ENCODE measurements at places on chromosomes 12 and 14.

DNA sequence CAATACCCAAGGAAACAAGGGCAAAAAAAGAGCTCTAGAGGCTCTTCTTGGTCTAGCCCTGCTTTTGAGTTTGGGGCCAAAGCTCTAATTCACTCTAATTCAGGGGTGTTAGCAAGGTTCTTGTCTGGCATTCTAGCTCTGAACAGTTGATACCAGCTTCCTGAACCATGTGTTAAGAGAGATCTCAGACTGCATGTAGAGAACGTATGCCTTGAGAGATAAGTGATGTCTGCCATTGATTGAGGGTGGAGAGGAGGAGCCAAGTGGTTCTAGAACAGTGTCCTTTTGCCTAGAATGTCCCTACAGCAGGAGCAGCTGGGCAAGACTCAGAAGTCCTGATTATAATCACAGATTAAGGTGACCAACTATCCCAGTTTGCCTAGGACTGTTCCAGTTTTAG, 18.2 kb upstream of the POC1B start:
- DNase-seq = no peak

DNA sequence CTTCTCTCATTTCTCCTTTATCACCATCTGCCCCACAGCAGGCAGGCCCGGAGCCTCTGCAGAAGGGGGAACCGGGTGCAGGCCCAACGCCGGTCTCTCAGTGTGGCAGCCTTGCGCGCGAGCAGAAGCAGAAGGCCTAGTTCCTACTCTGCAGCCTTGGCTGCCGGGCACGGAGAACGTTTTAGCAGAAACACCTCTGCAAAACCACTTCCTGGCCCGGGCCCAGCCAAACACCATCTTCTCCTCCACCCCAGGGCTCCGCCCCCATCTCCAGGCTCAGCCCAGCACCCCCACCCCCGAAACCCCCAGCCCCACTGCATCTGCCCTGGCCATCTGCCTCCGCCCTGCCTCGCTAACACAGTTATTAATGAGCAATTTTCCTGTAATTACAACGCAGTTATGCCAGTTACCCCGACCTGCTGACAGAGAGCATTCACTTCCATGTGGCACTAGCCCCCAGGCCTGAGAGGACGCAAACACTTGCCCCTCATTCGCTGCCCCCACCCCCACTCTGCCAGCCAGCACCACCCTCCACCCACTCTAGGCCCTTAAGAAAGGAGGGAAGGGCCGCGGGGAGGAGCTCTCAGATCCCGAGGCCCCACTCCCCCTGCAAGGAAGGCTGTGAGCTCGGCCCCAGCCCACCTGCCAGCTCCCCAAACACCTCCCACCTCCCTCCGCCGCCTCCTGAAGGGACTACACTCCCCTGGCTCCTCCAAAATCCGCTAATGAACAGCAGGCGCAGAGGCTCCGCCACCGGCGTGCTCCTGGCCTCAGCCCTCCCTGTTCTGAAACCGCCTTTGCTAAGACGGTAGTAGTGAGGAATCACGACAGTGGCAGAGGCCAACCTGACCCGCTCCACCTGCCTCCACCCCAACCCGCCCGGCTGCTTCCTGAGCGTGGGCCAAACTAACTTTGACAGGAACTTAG, 44.7 kb upstream of the FBRSL1 start:
- peak; percentile 61 for DNase-seq

DNA sequence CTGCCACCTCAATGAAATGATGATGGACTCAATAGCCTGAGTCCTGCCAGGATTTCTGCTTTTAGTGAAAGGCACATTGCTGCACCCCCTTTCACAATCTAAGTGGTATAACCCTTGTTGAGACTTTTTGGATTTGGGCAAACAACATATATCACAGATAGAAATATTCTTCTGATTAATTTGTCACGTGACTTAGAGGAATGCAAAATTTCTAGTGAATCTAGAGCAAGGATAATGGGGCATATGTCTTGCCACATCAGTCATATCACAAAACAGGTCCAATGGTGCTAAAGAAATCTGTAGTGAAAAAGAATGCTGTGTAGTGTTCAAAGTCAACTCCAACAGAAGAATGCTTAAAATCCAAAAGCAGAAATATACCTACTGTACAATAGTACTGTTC, 1386.3 kb downstream of the LRFN5 start:
- no peak for DNase-seq

DNA sequence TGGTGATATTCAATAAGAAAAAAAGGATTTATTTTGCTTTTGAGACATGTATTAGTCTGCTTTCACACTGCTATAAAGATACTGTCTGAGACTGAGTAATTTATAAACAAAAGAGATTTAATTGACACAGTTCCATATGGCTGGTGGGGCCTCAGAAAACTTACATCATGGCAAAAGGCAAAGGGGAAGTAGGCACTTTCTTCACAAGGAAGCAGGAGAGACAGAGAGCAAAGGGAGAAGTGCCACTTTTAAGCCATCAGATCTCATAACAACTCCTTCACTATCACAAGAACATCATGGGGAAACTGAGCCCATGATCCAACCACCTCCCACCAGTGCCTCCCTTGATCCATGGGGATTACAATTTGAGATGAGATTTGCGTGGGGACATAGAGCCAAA, 43.9 kb downstream of the BHLHE41 start:
- DNase-seq = no peak

DNA sequence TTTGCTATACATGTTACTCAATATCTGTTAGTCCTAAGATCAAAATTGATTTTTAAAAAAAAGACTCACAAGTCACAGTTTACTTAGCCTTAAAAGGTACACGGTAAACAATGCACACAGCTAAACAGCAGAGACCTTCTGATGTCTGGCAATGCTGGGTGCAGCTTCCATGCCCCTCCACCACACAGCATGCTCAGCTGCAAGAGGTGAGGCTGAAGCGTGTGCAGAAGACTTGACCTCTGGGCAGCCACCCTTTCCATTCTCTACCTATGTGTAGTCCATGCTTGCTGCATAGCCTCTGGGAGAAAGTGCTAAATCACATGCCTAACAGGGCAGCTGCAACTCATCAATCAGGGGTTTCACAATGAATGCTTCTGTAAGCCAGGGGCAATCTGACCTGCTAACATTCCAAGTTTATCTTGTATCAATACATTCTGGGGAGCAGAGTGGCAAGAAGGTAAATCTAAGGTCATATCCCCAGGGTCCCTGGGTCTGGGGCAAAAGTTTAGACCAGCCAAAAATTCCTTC, 44.5 kb upstream of the AMN1 start:
- DNase-seq = no peak

DNA sequence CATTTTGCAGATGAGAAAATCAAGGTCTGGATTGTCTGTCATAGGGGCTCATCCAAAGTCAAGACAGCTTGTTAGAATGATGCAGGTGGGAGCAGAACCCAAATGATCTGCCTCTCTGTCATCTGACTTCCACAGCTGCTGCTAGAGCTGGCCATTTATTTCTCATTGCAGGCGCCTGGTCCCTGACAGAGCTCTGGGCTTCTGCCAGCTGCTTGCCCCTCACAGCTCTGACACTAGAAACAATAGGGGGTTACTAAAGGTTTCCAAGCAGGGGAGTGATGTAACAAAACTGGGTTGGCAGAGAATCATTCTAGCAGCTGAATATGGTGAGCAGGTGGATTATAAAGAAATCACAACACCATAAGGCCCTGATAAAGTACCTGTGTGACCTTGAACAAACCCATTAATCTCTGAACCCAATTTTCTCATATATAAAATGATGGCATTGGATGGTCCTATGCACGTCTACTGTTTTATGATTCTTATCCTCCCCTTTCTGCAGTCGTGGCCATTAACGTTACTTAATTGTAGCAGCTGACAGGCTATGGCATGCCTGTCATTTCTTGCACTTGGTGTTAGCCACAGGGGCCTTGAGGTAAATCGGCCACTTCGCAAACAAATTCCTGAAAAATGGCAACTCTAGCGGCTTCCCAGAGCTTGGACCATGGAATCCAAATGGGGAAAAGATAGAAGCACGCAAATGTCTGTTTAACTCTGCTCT, 134.6 kb downstream of the RMST start:
- DNase-seq = peak; percentile 91

- peak; percentile 2 for DNase-seq
These were observed 518.7 kb downstream of the TMEM121 start for GRCh38 chr14:106044949-106045596.

DNA sequence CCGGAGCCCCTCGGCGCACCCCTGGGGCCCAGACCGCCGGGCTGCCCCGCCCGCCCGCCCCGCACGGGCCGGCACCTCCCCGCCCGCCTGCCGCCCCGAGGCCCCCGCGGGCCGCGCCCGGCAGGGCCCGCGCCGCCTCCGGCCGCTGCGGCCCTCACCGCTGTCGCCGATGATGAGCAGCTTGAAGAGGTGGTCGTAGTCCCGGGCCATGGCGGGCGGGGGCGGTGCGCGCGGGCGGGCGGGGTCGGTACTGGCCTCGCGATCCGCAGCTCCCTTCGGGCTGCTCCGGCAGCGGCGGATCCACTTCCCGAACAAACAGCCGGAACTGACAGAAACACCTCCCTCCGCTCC, at the start of gene RAB35:
Gene RAB35, minus strand, starts transcription at position 313 of the 351 bp plus-strand sequence. Its CDS starts 103 bp downstream, at position 210.
- no peak for DNase-seq

Measured in COR-L47 (cell line).